ENCODE measurements at places on chromosomes 7 and 10.

- no peak for DNase-seq
These were observed 27.8 kb downstream of the PPP1R3A start for GRCh38 chr7:113891031-113891350.

GRCh38 chr7:16301291-16301690 lies 120.0 kb downstream of the CRPPA start:
- no peak for DNase-seq

GRCh38 chr10:35961501-35961900 lies 319.4 kb upstream of the FZD8 start:
- DNase-seq = no peak

GRCh38 chr10:96305019-96305418 lies 785 bp downstream of the DNTT start:
- no peak for DNase-seq

DNA sequence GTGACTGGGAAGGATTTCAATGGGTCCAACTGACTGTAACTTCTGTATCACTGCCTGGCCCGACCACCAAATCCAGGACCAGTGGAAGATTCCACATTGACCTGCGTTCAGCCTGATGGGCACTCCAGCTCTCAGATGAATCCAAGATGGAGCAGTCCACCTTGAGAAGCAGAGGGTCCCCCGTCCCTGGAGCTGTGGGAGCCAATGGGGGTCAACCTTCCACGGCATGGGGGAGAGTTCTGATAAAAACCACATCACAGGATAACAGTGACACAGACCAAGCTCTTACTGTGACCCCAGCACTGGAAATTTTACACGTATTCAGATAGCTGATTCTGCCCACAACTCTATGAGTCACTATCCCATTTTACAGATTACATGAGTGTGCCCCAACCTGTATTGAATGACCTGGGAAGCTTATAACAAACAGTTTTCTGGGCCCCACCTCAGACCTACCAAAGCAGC lies 11.2 kb downstream of the ZCCHC24 start:
- no peak for DNase-seq

GRCh38 chr10:106872176-106872575 lies 292.3 kb downstream of the SORCS1 start:
- no peak for DNase-seq

DNA sequence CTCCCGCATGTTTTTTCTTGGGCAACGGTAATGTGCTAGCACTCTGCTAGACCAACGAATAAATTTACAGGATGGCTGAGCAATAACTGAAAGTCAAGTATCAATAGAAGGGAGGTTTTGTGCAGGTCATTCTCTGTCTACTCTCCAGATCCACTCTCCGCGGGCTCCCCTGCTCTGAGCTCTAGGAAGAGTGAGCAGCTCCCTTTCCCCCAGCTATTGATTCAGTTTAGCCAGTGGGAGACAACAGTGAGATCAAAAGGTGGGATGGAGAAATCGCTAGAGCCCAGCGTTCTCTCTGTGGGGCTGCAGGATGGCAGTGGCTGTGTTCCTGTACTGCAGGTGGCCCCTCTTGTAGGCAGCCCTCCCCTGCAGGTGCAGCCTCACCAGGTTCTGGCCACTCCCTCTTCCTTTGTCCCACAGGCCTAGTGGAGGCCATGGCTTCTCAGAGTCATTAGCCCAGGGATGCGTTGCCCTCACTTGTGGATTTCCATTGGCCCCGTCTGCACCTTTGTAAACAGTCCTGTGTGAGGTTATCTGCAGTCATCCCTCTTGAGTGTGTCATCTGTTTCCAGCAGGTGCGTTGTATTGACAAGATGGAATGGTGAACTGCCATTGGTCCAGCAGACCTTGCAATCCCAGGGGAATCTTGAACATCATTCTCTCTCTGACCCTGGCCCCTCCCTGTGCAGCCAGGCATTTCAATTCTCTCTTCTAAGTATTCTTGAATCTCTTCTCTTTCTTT lies 11.1 kb downstream of the MSRB2 start:
- no peak for DNase-seq

DNA sequence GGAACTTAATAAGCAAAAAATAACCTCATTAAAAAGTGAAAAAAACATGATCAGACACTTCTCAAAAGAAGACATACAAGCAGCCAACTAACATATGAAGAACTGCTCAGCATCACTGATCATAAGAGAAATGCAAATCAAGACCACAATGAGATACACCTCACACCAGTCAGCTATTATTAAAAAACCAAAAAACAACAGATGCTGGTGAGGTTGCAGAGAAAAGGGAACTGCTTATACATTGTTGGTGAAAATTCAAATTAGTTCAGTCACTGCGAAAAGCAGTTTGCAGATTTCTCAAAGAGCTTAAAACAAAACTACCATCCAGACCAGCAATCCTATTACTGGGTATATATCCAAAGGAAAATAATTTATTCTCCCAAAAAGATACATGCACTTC lies 513.3 kb downstream of the MDFIC start:
- no peak for DNase-seq
